D341Med (cell line): ENCODE measurements at places on chromosomes 2 and 18.
A peak's percentile ranks its signal among the peaks of the same experiment; 100 is the strongest.

DNA sequence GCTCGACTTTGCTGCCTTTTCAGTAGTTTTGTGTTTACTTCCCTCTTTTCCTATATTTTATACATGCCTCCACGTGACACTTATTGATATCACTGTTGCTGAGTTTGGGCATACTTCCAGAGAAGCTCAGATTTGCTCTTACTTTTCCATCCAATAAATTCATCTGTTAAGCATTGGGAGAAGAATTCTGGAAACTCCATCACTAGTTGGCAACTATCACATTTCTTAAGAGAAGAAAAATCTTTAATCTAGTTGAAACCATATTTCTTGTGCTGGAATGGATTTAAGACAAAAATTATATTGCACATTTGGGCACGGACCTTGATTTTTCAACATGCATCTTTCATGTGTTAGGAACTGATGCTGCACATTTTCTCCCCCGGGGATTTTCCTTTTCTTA lies 52.6 kb upstream of the CPO start:
- DNase-seq, result no peak

- no peak for DNase-seq
Measured at GRCh38 chr2:147224070-147224469, 620.8 kb upstream of the ACVR2A start.

DNA sequence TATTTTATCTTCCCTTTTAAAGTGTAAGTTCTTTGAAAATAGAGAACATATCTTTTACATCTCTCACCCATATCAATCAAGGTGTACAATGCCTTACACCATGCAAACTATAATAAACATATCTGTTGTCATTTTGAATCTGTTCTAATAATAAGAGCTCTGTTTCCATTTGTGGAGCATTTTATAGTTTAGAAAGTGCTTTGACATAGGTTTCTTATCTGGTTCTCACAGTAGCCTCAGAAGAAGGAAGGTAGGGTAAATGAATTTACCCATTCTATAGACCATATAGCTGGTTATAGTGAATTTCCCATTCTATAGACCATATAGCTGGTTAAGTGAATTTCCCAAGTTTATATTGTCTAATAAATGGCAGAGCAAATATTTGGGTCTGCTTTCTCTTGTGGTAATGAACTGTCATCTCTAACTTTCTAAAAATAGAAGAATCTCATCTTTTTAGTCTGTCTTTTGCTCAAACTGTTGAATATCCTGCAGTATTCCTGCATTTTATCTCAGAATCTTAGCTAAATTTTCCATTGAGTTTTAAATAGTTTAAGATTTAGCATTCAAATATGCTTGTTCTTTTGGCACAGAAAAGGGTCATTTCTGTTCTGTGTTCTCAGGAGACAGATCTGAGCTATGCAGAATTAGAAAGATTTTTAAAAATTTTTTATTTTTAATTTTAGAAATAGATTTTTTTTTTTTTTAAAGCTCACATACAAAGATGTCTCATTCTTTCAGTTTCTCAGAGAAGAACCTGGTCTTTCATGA lies 80.7 kb upstream of the STON1 start:
- no peak for DNase-seq

DNA sequence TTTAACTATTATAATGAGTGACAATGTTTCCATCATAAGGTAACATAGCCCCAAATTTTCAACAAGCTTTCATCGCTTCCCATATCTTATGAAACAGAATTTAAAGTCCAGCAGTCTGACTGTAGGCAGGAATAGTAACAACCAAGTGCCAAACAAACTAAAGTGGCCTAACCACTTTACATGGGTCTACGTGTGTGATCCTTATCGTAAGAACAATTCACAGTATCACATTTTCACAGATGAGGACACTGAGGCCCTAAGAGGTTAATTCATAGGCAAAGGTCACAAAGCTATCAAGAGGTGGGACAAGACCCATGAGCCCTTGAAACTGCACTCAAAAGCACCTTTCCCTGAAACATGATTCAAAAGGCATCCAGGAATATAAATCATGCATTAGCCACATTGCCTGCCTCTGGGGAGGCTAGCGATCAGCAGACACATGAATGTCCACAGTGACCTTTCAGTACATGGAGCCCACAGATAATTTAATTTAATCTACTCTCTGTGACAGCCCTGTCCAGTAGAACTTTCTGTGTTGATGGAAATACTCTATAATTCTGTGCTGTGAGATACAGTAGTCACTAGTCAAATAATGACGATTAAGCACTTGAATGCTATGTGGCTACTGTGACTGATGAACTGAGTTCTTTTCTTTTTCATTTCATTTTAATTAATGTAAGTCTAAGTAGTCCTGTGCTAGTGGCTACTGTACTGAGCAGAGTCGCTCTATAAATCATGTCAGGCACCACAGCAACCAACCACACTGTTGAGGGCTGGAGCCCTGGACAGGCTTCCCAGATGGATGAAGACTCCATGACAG lies 30.3 kb downstream of the KIDINS220 start:
- DNase-seq, result no peak

- DNase-seq, result peak; percentile 37
Measured at GRCh38 chr18:34978953-34979608, 62.1 kb upstream of the MAPRE2 start.

- no peak for DNase-seq
Measured at GRCh38 chr2:45777996-45778719, 126.7 kb downstream of the PRKCE start.

GRCh38 chr2:8154270-8154669 lies 527.6 kb upstream of the ID2 start:
- no peak for DNase-seq

- no peak for DNase-seq
Measured at GRCh38 chr2:233698740-233699139, 6.0 kb downstream of the UGT1A6 start.

DNA sequence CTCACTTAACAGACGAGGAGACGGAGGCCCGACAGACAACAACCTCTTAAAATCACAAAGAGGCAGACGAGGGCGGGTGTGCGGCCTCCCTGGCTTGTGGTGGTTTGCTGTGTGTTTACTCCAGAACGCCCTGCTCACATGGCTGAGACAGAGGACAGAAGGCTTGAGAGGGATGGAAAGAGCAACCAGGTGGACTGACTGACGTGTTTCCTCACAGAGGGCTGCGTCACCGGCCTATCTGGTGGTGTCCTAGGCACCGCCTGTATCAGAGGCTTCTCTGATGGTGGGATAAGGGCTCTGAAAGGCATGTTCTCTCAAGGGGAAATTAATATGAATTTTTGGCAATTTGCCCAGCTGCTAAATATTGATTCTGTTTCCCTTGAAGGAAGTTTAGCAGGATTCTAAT lies 47.0 kb upstream of the RALBP1 start:
- no peak for DNase-seq

- no peak for DNase-seq
Measured at GRCh38 chr2:199848389-199849130, 2.4 kb downstream of the FTCDNL1 start.

- DNase-seq, result no peak
Measured at GRCh38 chr18:42228581-42228980, 273.5 kb downstream of the PIK3C3 start.

GRCh38 chr2:189608795-189609422 lies 28.3 kb upstream of the SLC40A1 start:
- DNase-seq, result no peak

GRCh38 chr2:199469514-199470360 lies 12.0 kb upstream of the SATB2 start:
- no peak for DNase-seq

DNA sequence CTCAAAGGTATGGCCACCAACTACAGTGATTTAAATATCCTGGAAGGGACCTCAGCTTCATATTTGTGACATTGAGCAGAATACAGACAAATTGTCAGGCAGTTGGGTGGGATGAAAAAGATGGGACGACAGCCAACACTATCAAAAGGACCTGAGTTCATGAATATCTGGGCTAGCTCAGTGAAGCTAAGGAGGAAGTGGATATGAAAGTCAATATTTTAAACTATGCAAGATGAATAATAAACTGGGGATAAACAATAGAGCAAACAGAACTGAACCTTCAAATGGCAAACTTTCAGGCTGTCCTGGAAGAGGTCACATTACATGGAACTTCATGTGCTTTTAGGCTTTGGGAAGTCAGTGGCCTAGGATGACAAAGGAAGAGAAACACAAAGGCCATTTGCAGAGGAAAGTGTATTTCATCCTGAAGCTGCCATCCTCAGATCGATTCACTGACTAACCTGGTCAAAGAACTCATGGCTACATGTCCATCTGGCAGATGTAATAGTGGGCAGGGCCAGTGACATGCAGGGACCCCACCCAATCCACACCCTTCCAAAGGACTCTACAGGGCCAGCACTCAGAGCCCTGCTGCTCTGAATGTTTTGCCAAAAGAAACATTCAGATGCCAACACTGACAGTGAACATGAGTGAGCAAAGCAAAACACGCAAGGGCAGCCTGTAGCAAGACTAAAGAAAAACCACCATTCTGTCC lies 175.7 kb downstream of the ETAA1 start:
- no peak for DNase-seq

DNA sequence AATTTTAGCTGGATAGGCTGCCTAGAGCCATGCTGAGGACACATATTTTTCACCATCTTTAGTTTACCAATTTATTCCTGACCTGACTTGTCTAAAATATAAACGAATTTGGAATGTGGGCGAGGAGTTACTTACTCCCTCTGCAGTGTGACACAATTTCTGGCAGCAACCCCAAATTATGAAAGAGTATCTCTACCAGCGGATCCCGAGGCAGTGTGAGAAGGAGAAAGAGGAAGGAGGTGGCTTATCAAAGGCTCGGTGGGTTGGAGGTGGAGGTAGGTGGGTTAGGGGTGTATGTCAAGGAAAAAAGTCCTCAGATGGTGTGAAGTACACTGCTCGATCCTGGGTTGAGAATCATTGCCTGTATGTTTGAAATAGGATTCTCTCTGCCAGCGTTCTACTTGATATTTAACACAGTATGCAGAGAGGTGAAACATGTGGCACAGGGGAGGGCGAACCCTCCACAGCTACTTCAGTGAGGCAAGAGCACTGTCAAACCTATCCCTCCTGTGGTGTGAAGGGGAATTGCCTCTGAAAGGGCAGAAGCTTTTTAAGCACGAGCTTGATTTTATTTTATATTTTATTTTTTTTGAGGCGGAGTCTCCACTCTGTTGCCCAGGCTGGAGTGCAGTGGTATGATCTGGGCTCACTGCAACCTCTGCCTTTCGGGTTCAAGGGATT lies 76.0 kb downstream of the RFTN2 start:
- DNase-seq, result peak; percentile 65

DNA sequence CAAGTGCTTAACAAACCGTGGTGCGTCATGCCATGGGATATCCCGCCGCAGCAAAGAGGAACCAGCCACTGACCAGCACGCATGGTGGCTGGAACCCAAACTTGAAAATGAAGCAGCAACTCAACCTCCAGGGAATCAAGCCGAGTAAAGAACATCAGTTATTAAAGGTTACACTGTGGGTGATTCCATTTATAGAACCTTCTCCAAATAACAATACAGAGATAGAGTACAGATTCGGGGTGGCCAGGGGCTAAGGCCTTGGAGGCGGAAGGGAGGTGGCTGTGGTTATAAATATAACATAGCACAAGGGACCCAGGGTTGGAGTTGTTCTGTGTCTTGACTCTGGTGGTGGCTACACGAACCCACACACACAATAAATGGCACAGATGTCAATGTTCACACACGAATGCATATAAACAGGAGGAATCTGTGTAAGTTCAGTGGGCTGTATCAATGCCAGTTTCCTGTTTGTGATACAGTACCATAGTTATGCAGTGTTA lies 123.1 kb downstream of the EIPR1 start:
- no peak for DNase-seq

- DNase-seq, result no peak
Measured at GRCh38 chr2:142873831-142874287, 3.6 kb upstream of the KYNU start.

DNA sequence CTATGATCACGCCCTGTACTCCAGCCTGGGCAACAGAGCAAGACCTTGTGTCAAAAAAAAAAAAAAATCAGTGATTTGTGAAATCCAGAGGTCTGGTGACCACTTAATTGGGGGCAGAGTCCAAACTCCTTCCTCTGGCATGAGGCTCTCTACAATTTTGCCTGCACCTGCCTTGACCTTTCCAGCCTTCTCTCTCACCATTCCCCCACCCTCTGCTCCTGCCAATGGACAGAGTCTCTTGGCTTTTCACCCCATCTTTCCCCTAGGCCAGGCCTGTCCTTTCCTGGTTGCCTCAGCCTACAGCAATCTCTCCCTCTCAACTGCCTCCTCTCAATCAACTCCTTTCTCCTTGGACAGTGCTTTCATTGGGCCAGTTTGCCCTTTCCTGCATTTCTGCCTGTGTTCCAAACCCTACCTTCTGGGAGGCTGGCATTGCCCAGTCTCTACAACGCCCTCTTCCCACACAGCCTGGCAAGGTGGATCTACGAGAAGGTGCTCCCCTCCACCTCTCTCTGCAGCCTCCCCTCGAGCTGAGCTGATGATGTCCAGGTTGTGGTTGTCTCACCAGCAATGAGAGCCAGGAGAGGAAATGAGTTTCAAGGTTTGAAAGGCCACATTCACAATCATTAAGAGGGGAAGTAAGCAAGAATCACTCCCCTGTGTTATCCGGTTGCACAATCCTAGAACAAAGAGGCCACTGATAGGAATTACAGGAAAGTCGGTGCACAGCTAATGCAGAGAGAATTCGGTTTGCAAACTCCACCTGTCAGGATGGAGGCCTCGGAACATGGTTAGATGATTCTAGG lies 39.5 kb upstream of the NPAS2 start:
- DNase-seq, result no peak

DNA sequence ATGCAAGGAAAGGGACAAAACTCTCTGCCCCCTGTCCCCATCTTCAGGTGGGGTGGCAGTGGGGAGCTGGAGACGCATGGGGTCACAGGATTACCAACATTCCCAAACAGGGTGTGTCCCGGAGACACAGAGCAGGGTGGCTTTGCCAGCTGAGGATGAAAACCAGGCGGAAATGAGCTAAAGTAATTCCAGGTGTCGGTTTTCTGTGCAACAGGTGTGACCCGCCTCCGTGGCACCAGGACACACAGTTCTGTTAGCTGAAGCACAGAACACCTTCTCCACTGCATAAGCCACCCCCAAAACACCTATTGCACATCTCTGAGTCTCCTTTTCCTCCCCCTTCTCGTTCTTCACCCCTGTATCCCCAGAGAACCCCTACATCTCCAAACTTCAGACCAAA lies 122.7 kb upstream of the GLI2 start:
- no peak for DNase-seq

DNA sequence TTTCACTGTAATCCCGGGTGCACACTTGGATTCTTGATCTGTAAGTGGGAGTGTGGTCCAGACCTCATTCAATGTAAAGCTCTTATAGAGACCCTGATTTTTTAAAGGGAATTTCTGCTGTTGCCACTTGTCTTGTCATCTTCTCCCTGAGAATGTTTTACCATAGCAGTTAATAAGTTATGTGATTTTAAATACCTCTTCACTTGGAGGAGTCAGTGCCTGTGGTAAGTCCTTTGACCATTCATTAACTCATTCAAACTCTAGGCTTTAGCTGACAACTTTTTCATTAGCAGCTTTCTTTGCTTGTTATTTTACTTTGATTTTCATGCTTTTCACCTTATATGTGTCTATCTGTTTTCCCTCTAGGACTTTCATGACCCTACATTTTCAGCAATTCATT lies 51.3 kb downstream of the FMNL2 start:
- DNase-seq, result no peak

- DNase-seq, result peak; percentile 74
Measured at GRCh38 chr18:42028247-42028832, 73.3 kb downstream of the PIK3C3 start.
